NCI-H2081 treated with DMSO at 0.1 percent for 48 hours (cell line): ENCODE measurements at places on chromosomes 6 and 20.

- DNase-seq = no peak
These were observed 338.2 kb downstream of the SOX4 start for GRCh38 chr6:21931641-21932335.

GRCh38 chr6:14569394-14569793 is 451.8 kb downstream of the CD83 start:
- no peak for DNase-seq

- no peak for DNase-seq
These were observed 58.7 kb downstream of the VAPB start for GRCh38 chr20:58447511-58448391.

DNA sequence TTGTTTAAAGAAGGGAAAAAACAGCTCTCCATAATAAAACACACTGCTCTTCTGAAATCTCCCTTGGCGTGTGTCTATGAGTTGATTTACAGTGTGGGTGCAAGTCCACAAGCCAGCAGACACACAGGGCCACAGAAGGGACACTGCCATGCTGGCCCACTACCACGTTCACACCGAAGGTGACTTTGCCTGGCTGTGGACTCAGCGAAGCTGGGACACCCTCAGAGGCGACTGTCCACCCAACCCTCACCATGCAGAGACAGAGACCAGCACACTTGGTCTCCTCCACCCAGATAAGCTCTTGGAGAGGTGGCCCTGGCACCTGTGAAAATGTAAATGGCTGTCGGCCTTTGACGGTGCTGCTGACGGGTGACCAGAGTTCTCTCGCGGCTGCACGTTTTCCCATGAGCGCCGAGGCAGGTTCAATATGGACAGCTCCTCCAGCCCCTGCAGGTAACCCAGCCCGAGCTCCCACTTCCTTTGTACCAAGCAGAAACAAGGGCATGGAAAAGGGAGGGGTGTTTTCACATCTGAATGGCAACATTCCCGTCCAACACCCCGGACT is 78.0 kb downstream of the YTHDF1 start:
- no peak for DNase-seq
